ENCODE measurements at places on chromosomes 1 and 21.

- no peak for DNase-seq
These were observed 36.0 kb upstream of the SLC19A1 start for GRCh38 chr21:45578176-45578801.

DNA sequence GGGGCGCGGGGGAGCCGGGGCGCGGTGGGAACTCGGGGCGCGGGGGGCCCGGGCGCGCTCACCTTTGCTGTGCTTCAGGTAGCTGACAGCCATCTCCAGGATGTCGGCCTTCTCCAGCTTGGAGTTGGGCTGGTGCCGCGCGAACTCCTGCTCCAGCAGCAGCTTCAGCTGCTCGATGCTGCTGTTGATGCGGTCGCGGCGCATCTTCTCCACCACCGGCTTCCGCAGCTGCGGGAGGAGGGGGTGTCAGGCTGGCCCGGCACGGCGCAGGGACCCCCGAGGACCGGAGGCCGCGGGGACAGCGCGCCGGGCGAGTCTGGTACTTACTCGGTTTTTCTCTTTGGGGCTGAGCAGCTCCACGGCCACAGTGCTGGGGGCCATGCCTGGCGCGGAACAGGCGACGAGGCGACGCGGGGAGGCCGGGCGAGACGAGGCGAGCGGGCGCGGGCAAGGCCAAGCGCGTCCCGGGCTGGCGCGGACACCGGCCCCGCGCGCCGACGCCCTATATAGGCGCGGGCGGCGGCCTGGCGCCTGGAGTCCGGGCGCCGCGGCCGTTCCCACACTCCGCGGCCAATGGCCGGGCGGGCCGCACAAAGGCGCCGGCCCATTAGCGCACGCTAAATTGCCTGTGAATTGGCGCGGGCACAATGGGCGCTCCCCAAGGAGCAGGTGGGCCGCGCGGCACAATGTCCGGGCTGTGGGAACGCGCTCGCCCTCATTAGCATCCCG, at the start of gene HES5:
HES5 (minus strand) TSS at position 480 of the 729 bp plus-strand sequence; CDS start at position 381, 99 bp downstream.
- DNase-seq = peak; percentile 56

DNA sequence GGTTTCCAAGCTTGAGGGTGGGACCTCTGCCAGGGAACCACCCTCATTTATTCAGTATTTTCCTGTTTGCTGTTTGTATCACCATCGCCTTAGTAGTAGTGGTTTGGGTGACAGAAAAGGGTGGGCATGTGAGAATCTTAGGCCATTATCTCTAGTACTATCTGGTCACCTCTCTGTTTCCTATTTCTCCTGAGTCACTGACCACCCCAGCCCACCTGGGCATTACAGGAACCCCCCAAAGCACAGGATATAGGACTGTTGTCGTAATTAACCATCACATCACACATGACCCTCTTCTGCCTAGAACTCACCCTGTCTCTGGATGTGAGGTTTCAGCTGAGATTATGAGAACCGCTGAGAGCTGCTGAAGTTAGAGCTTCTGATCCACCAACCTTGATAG, 60.4 kb downstream of the IL23R start:
- no peak for DNase-seq

- no peak for DNase-seq
These were observed 53.2 kb downstream of the SYT2 start for GRCh38 chr1:202656951-202657646.

DNA sequence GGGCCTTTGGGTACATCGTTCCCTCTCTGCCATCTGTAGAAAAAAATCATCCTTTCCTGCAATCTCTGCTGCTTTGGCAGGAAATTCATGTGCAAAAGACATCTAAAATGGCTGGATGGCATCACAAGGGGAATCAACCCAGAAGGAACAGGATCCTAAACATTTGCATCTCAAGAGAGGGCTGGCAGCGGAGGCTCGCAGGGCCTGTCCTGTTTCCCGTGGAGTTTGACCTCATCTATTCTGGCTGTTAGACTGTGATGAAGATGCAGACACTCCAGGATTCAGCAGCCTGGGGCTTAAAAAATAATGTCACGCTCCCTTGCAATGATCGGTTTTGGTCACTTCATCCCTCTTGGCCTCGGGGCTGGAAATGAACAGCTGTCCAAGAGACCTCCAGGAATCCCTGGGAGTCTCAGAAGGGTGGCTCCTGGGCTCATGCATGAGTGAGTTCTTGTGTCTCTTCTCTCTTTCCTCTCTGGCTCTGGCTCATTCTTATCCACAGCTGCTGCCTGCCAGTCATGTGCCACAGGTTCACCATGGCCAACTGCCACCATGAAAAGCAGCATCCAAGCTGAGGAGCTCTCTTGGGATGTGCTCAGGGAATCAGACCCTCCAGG, 16.1 kb upstream of the PCP4 start:
- DNase-seq = no peak

- no peak for DNase-seq
These were observed 2.2 kb downstream of the CSF1 start for GRCh38 chr1:109912873-109913272.

DNA sequence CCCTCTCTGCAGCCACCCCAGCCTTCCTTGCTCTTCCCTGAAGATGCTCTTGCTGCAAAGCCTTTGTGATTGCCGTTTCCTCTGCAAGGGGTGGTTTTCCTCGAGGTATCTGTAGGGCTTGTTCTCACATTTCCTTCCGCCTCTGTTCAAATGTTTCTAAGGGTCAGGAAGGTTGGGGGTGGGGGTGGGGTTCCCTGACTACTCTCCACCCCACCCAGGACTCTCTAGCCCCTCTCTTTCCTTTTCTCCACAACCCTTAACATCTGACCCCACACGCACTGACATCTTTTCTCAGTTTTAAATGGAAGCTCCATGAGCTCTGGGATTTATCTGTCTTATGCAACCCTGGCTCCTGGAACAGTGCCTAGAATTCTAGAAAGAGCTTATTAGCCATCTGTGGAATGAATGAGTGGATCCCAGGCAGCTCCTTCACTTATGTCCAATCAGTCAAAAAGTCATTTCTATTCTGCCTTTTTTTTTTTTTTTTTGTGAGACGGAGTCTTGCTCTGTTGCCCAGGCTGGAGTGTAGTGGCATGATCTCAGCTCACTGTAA, 27.3 kb upstream of the ZNF362 start:
- no peak for DNase-seq

GRCh38 chr1:178004926-178005391, 35.1 kb upstream of the SEC16B start:
- DNase-seq = no peak

- no peak for DNase-seq
These were observed 43.4 kb downstream of the CNST start for GRCh38 chr1:246609632-246610031.

GRCh38 chr1:27049100-27049499, 36.5 kb upstream of the TENT5B start:
- DNase-seq = no peak

- DNase-seq = no peak
These were observed 21.3 kb upstream of the COL16A1 start for GRCh38 chr1:31725134-31725533.

DNA sequence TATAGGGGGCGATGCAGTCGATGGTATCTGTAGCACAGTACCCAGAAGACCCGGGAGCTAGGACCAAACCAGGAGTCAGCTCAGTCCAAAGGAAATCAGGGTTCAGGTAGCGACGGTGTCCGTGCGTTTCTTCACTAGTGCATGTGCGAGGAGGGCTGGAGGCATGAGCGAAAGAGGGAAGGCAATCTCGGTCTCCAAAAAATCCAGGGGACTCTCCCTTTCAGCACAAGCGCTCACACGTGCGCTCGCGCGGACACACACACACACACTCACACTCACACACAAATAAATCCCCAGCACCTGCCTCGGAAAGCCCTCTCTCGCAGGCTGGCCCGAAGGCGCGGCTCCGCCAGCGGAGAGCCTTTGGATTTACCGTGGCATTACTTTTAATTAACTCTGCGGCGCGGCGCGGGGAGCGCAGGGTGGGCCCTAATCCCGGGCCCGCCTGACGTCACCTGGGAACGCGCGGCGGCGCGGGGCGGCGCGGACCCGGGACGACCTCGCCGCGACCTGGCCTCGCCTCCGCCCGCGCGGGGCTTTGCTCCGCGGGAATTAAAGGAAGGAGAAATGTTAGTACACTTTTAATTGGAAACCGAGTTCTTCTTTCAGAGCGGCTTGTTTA, 121.2 kb downstream of the LMX1A start:
- peak; percentile 36 for DNase-seq

- DNase-seq = peak; percentile 46
These were observed 2.3 kb upstream of the BSND start for GRCh38 chr1:54996359-54996868.

GRCh38 chr1:206847946-206848345, 17.5 kb upstream of the IL20 start:
- DNase-seq = no peak

GRCh38 chr1:182604175-182605164, at the start of gene RGS16:
Gene RGS16 (minus strand): TSS chr1:182604389. CDS start chr1:182604259, 130 bp downstream.
- DNase-seq = peak; percentile 74

DNA sequence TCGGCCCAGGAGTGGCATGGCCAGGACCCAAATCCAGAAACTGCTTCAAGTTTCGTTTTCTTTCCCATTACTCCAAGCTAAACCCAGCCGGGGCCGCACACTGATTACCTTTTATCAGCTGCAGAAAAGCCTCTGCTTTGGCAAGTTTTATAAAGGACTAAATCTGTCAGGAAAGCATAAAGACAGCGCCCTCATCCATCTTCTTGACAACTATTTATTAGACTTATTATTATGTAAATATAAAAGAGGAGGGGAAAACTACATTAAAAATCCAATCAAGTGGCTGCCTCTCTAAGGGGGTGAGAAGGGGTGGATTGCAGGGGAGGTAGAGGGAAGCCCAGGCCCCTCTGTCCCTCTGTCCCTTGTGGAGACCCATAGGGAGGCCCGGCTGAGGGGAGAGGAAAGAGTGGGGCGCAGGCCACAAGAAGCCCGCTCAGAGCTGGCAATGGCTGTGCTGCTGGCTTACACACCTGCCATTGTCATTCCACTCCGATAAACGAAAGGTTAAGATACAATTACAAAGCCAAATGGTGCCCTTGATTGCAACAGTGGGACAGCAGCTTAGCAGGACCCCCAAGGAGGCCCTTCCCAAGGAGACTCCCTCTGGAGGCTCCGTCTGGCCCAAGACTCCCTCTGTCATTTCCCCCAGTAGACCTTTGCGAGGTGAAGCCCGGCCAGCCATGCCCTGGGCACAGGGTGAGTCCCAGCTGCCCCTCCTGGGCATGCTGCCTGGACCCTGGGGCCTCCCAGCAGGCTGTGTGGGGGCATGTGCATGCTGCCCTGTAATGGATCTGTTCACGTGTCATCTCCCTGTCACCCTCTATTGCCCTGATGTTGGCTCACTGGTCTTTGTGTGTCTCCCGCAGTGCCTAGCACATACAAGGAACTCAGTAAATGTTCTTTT, 45.4 kb downstream of the KCND3 start:
- DNase-seq = no peak

- DNase-seq = no peak
These were observed 201.9 kb downstream of the TOMM20 start for GRCh38 chr1:234926559-234927311.

DNA sequence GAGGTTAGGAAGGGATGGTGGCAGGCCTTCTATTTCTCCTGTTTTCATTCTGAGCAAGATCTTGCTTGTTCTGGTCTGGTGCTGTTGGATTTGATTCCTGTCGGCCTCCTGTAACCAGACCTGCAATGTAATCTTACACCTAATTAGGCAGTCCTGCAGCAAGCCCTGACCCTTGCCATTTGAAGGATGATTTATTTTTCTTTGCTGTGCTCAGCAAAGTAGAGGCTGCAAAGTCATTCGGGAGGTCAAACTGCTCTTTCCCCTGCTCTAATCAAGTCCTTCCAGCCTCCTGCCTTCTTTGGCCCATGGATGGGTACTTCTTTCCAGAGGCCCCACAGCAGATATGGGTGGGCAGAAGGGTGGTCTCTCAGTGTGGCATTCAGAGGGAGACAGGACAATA, 417.7 kb upstream of the USP24 start:
- DNase-seq = no peak

- DNase-seq = no peak
These were observed 234.6 kb upstream of the LYPLAL1 start for GRCh38 chr1:218939095-218939494.

- no peak for DNase-seq
These were observed 967 bp downstream of the CENPS start for GRCh38 chr1:10431070-10431730.

DNA sequence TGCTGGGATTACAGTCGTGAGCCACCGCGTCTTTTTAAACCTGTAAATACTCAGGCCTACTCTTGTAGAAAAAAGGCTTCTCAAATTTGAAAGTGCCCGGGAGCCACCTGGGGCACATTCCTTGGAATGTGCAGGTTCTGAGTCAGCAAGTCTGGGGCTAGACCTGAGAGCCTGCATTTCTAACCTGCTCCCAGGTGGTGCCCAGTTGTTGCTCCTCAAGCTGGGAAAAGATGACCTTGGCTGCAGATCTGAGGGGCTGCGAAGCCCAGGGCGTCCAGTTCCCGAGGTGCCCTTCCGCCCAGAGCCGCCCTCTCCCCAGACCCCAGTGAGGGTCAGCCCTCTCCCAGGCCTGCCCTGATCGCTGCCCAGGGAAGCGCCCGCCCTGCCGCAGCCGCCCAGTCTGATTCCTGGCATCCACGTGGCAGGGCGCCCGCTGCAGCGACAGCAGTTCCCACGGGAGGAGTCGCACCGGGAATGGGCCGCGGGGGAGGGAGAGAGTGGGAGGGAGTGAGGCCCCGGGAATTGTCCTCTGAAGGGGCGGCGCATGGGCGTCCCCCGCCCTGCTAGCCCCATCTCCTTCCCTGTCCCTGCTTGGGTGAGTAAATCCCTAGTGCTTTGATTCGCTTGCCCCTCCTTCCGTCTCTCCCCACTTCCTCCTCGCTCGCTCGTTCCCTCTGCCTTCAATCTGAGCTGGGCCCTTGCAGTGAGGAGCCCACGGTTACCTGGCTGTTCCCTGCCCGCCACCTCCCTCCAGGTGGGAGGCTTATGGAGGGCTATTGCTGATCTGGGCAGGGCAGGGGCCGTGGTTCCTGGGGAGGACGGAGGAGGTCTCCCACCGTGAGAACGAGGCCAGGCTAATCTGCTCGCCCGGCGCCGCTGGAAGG, 18.8 kb upstream of the TENT5B start:
- no peak for DNase-seq

- DNase-seq = no peak
These were observed 852 bp upstream of the RAVER2 start for GRCh38 chr1:64743954-64744491.

GRCh38 chr1:57384284-57384683, 39.6 kb downstream of the DAB1 start:
- no peak for DNase-seq

Data from NCI-H1930 (cell line).